SIG-M5 (cell line): ENCODE measurements at places on chromosomes 5 and 9.

GRCh38 chr5:132221781-132222648 is 5.6 kb downstream of the P4HA2 start:
- DNase-seq = no peak

- no peak for DNase-seq
Measured at GRCh38 chr5:65835191-65835590, 91.2 kb upstream of the ERBIN start.

- DNase-seq = no peak
Measured at GRCh38 chr9:37555786-37556185, 20.4 kb downstream of the FBXO10 start.

GRCh38 chr5:142878638-142879037 is 108.5 kb downstream of the ARHGAP26 start:
- DNase-seq = no peak

- DNase-seq = no peak
Measured at GRCh38 chr9:109914280-109915027, 134.5 kb downstream of the PALM2AKAP2 start.

DNA sequence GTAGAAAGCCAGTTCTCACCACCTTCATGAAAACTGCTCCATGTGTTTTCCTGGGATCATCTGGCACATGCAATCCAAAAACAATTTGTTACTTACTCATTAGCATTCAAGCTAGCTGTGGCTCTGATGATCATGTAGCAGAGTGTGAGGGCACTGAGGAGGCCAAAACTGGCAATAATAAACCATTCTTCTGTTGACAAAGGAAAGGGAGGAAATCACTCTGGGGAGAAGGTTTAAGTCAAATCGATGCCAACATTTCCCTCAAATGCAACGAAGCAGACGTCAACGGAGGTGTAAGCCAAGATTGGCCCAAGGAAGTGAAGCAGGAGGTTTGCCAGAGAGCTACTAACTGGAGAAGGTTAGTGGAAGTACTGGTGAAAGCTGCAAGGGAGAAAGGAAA is 55.7 kb upstream of the TBC1D9B start:
- no peak for DNase-seq

- DNase-seq = no peak
Measured at GRCh38 chr9:124450931-124451661, 845 bp downstream of the ADGRD2 start.

DNA sequence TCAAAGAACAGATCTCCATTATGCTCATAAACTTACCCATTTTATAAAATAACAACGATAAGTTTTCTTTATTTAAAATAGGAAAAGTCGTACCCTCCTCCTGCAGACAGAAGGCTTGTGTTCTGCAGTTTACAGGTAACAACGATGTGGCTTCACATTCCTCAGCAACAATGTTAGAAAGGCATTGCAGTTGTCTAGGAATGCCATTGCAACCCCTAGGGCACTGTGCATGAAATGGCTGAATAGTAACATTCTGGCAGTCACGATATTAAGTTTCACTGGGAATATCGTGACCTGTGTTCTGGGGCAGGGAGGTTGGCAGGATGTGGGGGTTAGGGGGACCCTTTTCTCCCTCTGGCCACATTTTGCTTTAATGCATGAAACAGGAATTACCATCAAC is 331.9 kb downstream of the DEPDC1B start:
- DNase-seq = no peak

- no peak for DNase-seq
Measured at GRCh38 chr5:26024774-26025173, 1013.6 kb downstream of the CDH9 start.

DNA sequence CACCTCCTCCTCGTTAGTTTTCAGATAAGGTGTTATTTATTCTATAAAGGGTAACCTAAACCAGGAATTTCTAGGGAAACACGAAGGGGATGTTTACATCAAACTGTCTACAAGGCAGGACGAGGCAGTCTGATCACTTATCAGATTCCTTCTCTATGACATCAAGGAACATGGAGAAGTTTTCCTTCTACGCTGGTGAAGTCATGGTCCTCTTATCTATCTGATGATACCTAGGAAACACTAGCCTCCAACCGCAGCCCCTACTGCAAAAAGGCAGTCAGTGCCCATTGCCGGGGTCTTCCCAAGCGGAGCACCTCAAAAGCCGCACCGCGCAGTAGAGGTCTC is 1.5 kb downstream of the MPDZ start:
- DNase-seq = no peak

DNA sequence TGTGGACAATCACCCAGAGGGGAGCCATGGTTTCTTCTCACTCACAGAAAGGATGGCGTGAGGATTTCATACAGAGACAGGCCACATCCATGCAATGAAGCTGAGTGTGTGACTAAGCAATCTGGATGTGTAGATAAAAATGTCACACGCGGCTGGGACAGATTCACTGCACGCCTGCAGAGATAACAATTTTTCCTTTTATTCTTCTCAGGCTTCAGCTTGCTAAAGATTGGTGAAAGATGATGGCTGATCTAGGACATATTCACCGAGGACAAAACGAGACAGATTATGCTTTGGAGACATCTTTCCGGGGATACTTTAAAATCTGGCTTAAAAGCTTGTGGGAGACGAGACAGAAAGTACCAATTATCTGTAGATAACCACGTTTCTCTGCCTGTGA is 313.9 kb upstream of the TRPC7 start:
- no peak for DNase-seq

DNA sequence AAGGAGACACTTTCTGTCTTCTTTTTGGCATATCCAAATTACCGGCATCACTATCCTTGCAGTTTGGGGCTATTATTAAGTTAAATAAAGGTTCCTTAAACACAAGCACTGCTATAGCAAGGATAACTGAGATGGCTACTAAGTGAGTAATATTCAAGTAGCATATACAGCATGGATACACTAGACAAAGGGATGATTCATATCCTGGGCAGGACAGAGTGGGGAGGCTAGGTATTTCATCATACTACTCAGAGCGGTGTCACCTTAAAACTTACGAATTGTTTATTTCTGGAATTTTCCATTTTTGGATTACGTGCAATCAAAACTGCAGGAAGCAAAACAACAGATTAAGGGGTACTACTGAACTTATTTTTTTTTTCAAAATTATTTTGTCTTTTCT is 54.1 kb downstream of the FER start:
- no peak for DNase-seq

GRCh38 chr5:172691886-172692285 is 50.8 kb downstream of the NEURL1B start:
- no peak for DNase-seq

DNA sequence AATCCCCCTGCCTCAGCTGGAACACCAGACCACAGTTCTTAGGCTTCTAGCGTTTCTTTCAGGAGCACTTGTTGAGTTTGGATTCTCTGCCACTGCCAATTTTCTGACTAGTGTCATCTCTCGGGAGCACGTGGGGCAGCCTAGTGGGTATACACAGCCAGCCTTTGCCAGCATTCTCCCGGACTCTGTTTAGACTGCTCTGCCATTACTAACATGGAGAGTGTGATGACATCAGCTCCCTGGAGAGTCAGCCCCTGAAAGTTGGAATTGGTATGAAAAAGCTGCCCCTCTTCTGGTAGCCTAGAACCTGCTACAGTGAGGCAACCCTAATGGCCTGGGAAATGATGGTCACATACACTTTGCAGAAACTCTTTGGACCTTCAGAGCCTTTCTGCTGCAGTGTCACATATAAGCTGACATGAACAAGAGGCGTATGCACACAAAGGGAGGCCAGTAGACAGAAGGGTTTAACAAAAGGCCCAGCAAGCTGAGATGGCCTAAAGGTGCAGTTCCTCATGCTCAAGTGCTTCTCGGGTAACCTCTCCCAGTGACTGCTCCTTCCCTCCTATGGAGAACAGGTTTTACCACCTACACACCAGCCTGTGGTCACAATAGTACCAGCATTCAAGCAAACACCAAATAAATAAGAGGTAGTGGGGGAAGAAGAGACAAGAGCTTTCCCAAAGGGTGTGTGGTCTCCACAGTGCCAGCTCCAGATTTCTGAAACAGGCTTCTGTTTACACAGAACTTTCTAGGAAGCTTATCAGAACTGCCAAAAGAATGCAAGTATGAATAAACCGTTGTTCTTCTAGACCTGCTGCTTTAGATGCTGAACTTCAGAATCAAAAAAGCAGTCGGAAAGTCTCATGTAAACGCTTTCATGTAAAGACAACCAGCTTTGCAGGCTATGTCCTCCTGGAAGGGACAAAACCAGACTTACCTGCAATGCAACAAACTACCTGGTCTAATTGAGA is 16.5 kb downstream of the SPACA9 start:
- no peak for DNase-seq

DNA sequence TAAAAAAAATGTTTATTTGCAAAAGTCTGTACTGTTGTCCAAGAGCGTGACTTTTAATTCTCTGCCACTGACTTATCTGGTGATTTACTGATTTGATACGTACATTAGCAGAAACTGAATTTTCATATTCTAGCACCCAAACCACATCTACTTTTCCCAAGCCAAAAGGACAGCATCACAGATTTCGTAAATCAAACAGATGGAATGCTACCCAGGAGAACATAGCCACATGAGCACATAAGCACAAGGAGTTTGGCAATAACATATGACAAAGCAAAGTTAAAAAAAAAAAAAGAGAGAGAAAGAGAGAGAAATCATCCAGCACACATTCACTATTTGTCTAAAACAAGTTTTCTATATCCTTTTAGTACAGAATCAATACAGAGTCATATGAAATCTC is 83.7 kb downstream of the HINT1 start:
- DNase-seq = no peak

DNA sequence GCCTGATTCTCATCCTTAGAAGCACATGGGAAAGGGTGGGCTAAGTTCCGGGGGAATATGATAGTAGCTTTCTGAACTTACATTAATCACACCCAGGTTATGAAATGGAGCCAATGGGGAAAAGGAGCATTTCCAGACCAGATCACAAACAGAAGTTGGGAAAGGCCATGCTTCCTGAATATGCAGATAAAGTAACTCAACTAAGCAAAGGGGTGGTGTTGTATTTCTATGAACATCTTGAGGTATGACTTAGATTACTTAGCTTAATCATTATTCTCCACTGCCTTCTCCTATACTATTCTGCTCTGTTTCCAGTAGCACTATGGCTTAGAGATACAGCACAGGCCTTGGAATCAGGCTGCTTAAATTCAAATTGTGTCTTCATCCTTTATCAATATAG is 10.5 kb downstream of the C5orf46 start:
- DNase-seq = no peak

DNA sequence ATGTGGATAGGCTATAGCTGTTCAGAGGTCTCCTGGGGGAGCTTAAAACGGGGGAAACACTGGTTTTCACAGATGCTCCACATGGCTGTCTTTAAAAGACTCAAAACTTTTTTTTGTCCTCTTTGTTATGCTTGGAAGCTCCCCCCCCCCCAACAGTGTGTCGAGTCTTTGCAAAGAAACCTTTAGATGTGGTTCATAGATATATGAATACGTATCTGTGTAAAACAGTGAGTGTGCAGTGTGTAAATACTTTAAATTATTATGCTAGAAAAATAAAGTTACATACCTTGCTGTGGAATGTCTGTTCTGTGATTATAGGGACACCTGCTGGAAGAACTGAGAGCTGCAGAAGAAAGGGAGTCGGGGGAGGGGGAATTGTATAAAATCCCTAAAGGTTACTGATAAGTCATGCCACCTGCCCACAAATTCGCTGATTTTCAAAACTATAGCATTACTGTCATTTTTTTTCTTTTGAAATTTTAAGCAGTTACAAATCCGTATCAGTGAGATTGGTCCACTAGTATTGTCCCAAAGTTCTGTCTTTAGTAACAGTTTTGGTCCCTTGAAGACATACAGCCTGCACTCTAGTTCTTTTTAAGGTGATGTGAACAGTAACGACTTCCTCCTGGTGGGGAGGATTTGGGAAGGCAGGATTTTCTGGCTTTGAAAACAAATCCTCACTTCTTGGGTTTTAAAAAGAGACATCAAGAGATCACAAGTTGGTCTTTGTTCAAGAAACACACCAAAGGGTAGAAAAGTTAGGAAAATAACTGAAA is 22.9 kb downstream of the RGMB start:
- DNase-seq = no peak

DNA sequence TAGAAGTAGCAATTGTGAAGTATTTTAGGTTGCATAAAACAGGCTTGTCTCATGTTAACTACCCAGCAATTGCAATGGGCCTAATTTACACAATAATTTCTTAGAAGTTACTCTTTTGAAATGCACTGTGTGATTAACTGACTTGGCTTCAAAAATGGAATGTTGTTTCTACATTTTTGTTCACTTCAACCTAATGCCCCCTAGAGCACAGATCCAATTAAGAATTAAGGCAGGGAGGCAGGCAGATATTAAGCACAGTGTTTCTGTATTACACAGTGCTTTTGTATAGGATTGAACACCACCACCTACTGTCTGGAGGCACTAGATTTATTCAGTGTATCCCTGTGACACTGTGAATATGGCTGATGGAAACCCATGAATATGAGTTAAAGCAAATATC is 302.1 kb downstream of the FBXL17 start:
- DNase-seq = no peak

DNA sequence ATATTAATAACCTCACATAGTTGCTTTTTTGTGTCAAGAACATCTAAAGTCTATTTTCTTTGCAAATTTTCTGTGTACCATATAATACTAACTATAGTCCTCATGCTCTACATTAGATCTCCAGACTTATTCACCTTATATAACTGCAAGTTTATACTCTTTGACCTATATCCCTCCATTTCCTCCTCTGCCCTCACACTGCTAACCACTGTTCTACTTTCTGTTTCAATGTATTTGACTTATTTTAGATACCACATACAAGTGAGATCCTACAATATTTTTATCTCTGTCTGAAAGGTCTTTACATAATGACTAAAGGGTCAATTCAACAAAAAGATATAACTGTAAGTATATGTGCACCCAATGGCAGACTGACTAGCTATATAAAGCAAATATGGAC is 789.7 kb upstream of the ZNF608 start:
- DNase-seq = no peak

- no peak for DNase-seq
Measured at GRCh38 chr9:84146893-84147710, 166.5 kb downstream of the RMI1 start.

DNA sequence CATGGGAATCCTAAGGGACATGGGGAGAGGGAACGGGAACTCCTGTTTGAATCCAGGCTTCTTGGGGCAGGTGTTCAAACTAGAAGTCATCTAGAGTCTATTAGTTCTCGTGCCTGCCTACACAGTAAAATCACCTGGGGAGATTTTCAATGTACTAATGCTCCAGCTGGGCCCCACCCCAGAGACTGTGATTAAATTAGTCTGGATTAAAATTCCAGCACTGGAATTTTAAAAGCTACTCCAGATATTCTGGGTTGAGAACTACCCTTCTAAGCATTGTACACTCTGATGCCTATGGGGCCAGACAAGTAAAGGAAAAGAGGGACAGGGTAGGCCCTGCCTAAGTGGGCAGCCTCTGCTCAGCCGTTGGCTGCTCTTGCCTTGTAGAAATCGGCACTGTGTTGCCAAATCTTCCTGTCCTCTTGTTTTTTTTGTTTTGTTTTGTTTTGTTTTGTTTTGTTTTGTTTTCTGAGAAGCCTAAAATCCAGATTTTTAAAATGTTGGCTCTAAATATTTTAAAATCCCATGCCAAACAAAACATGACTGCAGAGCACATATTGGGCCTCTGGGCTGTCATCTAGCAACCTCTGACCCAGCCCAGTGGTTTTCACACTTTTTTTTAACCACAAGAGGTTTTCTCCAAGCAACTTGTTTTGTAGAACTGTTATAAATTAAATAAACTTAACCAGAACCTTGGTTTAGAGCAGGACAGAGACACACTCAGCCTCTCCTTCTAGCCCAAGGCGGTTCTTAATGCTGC is 29.0 kb downstream of the ADRB2 start:
- no peak for DNase-seq
